ENCODE measurements at places on chromosomes 2 and 18.

- no peak for DNase-seq
These were observed 86.6 kb downstream of the FAM228A start for GRCh38 chr2:24261441-24261840.

- no peak for DNase-seq
These were observed 14.9 kb downstream of the ALS2 start for GRCh38 chr2:201765799-201766198.

- no peak for DNase-seq
These were observed 10.3 kb downstream of the SULT1C4 start for GRCh38 chr2:108388045-108388444.

- no peak for DNase-seq
These were observed 62.5 kb upstream of the SH3RF3 start for GRCh38 chr2:109066501-109066900.

- DNase-seq: no peak
These were observed 99.7 kb downstream of the RBM43 start for GRCh38 chr2:151161821-151162551.

- no peak for DNase-seq
These were observed 219.0 kb upstream of the HS6ST1 start for GRCh38 chr2:128537646-128538045.

DNA sequence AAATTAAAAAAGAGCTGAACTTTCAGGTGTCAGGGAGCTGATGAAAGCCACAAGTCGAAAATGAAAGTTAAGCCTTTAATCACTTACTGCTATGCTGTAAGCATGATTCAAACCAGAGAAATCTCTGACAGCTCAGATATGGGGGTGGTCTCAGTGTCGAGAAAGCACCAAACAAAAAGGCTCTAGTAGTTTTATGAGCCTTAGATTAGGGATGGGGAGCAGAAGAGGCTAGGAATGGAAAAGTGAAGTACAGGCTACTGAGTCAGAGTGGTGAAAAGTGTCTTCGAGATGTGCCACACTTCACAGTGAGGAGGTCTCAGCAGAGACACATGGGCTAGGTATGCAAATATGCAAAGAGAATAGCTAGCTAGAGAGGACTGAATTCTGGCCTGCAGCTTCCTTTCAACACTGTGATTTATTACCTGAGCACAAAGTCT is 482.2 kb downstream of the SPAG16 start:
- DNase-seq: no peak

DNA sequence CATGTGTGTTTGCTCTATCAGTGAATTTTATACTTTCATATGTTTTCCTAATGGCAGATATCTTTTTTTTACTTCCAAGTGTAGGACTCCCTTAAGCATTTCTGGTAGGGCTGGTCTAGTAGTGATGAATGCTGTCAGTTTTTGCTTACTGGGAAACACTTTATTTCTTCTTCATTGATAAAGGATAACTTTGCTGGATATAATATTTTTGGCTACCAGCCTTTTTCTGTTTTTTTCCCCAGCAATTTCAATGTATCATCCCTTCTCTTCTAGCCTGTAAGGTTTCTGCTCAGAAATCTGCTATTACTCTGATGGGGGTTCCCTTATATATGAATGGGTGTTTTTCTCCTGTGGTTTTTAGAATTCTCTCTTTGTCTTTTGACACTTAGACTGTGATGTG is 980.6 kb upstream of the PIK3C3 start:
- no peak for DNase-seq

DNA sequence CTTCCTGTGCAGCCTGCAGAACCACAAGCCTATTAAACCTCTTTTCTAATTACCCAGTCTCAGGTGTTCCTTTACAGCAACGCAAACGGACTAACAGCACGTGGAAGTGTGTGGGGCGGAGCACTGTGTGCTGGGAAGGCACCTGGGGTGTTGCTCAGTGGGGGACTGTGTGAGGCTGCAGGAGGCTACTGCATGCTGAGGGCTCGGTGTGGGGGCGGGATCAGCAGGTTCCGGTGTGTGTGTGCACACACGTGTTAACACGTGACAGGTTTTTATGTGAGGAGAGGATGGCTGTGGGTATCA is 58.9 kb downstream of the ANKMY1 start:
- no peak for DNase-seq

DNA sequence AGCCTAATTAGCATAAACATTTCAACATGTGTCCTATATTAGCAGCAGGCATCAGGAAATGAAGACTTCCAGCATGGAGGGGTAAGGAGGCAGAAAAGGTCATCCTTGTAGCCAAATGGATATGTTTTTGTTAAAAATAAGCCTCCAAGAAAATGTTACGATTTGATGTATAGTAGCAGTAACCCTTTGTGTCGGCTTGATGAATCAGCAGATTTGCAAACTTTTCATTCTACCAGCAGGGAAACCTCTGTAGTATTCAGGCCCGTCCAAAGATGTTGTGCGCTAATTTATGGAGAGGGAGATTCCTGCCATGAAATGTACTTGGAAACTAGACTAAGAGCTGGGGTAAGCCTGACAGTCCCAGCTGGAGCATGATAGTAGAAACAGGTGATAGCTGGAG is 780.8 kb upstream of the KLHL29 start:
- no peak for DNase-seq

- no peak for DNase-seq
These were observed 74.5 kb downstream of the SPRED2 start for GRCh38 chr2:65357959-65358294.

GRCh38 chr18:45251236-45251635 is 364.0 kb upstream of the SLC14A2 start:
- no peak for DNase-seq

DNA sequence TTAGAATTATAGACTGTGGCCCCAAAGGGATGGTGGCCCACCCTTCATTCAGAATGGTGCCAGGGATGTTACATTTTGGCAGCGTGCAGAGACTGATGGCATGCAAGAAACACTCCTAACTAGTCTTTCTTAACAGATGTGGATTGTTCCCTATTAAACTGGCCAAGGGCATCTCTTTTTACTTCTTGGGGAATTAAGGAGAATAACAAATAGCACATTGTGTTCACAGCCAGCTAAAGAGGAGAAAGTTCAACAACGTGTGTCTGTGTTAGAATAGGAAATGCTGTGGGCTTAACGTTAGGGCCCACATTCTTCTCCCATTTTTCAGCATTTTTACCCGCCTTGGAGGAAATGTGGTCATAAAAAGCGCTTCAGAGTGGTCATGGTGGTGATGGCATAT is 404.8 kb downstream of the CDH2 start:
- DNase-seq: no peak

GRCh38 chr2:238786379-238786778 is 61.5 kb upstream of the TWIST2 start:
- no peak for DNase-seq

GRCh38 chr2:183034806-183035205 is 3.5 kb downstream of the NCKAP1 start:
- no peak for DNase-seq

GRCh38 chr2:54083021-54083420 is 32.4 kb upstream of the ACYP2 start:
- no peak for DNase-seq

DNA sequence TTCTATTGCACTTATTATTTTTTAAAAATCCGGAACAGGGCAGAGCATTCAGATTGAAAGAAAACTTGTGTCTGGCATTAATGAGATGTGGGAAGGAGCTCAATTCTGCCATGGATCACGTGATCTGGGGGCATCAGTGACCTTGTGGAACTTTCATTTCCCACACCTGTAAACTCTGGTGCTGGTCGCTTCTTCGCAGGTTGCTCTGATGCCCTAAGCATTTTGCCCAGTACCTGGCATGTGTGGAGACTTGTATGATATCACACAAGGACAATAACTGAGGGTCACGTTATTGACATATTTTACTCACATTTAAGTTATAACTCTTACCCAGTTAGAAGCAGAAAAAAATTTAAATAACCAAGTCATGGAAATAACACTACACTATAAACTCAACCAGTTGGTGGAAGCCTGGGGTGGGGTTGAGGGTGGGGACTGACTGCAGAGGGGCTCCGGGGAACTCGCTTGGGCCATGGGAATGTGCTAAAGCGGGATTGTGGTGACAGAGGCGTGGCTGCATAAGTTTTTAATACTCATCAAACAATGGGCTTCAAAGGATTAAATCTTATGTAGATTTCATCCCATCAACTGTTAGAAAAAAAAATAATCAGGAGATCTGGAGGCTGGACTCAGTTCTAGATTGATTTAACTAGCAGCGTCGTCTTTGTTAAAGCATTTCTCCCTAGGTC is 36.5 kb downstream of the ST3GAL5 start:
- no peak for DNase-seq

DNA sequence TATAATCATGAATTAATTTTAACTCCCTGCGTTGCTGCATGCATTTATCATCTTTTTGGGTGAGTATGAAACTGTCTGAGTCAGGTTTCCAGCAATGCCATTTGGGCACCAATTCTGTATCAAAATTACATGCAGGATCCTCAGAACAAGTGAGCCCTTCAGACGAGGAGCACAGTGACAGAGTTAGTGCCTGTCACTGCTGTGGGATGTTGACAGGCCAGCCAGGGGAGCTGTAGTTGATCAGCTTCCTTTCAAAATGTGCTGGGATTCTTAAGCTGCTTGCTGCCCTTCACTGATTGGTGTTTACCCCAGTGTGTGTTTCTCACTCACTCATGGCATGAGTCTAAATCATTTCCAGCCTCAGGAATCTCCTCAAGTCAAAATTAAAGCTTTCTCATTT is 109.2 kb downstream of the TPGS2 start:
- DNase-seq: peak; percentile 16

GRCh38 chr18:79779021-79779699 is 18.6 kb upstream of the KCNG2 start:
- DNase-seq: no peak

DNA sequence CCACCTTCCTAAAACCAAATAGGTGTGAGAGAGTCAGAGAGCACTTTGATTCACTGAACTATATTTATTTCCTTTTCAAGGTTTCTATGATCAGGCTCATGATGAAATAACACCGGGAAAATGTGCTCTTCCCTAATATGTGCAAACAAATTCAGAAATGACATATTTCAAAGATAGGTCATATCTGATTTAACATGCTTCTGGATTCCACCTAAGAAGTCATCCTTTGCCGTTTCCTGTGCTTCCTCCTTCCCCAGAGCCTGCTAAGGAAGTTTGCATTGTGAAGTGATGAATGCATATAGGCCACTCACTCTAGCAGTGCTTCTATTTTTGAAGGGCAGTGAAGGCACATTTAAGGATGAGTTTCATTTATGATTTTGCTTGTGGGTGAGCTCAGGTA is 327.6 kb downstream of the TDRD15 start:
- DNase-seq: no peak

- no peak for DNase-seq
These were observed 238.7 kb downstream of the STK39 start for GRCh38 chr2:168008646-168009195.

DNA sequence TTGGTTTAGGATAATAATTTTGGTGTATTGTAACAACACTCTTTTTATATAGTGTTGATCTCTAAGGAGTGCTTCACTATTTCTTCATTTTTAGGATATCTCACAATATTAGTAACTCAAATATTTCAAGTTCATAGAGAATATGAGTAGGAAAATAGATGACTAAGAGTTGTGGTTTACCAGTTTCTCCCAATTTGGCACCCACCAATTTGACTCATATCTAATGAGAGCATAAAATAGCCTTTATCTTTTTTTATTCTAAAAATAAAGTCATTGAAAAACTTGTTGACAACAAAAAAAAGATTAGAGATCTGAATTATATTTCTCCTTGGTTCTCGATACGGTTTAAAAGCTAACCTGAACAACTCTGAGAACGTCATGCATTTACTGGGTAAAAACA is 204.0 kb downstream of the PARD3B start:
- DNase-seq: no peak

- no peak for DNase-seq
These were observed 265.1 kb upstream of the SIX3 start for GRCh38 chr2:44676379-44676778.

DNA sequence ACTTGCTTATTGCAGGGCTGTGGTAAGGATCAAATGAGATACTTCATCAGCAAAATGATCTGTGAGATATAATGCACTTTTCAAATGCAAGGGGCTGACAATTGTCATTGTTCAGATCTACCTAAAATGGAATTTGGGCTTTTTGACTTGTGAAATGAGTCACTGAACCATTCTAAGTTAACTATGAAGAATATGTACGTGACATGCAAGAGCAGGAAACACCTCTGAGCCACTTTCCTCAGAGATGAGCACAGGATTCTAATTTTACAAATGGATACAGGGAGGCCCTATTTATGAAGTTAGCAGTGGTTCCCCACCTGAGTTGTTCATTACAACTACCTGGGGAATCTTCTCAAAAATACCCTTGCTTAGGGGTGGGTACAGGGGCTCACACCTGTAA is 26.7 kb downstream of the CTLA4 start:
- DNase-seq: no peak

All from hematopoietic multipotent progenitor cell treated with erythropoietin and hydrocortisone succinate and interleukin-3 and kit ligand, for 15 days (in vitro differentiated cells).